Left renal cortex interstitium (tissue), 4 donors: ENCODE measurements at places on chromosomes 5 and 9. TPM values are rescaled to one million over a fixed set of nuclear protein-coding genes. Genes with fewer than 3 reads are reported as not detected.

GRCh38 chr9:7370988-7371387, 428.6 kb downstream of the DMAC1 start:
- DNase-seq: no peak

DNA sequence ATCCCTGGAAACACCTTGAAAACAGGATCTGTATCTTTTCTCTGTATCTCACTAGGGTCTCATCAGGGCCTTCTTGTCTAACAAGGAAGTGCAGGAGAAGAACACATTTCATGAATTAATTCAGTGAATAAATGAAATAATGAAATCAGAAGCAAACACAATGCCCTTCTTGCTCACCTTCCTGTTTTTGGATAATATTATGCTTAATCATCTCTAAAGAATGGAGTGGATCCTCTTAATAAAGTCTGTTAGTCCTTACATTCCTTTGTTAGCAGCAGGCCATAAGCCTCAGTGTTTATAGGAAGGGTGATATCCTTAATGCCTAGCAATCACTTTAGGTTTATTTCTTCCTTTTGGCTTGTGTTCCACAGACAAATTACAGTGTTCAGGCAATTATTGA, 837.1 kb upstream of the SEMA6A start:
- no peak for DNase-seq

DNA sequence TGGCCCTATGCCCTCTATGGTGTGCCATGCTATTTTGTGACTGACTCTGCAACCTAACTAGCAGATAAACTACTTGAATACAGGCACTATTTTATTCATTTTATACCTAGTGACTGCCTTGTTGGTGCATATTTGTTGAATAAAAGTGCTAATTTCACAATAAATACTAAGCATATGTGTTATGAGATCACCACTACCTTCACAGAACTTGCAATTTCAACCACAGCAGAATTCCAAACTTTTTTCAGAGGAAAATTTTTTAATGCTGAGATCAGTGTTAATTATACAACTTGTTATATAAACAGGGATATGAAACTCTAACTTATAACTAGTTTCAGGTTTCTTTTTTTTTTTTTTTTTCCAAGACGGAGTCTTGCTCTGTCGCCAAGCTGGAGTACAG, 94.8 kb downstream of the NR3C1 start:
- DNase-seq: no peak

DNA sequence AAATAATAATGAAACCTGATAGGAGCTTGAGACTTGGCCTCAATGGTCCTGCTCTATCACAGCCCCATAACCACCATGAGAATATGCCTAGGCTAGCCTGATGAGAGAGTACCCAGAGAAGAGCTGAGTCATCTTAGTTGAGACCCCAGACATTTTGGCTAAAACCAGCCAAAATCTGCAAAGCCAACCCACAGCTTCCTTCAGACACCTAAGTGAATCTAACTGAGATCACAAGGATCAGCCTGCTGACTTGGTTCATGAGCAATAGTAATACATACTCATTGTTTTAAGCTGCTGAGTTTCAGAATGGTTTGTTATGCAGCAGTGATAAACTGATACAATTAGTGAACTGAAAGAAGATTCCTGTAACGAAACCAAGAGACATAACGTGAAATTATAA, 473.7 kb upstream of the PTGER4 start:
- no peak for DNase-seq

DNA sequence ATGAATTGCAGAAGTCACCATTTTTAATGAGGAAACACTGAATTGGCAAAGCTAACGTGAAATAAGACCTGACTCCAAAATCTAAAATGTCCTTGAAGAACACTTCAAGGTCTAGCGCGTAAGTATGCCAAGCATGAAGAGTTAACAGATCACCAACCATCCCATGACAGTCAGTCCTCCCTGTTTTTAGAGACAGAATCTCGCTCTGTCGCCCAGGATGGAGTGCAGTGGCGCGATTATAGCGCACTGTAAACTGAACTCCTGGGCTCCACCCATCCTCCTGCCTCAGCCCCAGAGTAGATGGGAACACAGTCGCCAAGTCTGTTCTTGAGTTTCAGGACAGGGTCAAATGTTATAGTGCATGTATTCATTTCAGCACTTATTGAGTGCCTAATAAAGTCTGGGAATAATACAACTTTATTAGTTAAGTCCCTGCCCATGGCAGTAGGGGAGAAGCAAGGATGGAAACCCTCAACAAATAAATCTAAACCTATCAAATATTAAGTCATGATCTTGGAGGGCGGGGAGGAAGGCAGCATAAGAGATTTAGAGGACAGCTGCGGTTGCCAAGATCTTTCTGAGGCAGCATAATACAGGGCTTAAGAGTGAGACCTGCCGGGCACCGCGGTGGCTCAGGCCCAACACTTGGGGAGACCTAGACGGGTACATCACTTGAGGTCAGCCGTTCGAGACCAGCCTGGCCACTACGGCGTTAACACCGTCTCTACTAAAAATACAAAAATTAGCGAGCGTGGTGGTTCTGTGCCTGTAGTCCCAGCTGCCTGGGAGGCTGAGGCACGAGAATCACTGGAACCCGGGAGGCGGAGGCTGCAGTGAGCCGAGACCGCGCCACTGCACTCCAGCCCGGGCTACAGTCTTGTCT, 1.1 kb downstream of the ATPSCKMT start:
- no peak for DNase-seq

Gene MPDZ
- 47.7 TPM for polyA plus RNA-seq

GRCh38 chr9:103169798-103170197, 174.7 kb downstream of the CYLC2 start:
- DNase-seq: no peak

Gene BNC2
- 6.6 TPM for polyA plus RNA-seq

DNA sequence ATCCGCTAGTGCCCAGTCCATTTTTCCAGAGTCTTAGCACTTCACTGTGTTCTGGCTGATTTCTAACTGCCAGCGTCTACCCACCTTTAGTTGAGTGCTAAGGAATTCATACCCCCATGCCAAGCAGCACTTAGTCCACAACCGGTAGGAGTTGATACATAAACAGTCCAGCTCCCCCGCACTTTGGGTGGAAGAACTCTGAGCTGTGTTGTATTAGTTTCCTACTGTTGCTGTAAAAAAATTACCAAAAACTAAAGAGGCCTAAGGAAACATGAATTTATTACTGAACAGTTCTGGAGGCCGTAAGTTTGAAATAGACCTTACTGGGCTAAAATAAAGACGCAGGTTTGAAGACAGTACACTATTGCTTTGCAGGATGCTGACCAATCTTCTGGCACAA, 87.6 kb downstream of the SLC24A2 start:
- no peak for DNase-seq

DNA sequence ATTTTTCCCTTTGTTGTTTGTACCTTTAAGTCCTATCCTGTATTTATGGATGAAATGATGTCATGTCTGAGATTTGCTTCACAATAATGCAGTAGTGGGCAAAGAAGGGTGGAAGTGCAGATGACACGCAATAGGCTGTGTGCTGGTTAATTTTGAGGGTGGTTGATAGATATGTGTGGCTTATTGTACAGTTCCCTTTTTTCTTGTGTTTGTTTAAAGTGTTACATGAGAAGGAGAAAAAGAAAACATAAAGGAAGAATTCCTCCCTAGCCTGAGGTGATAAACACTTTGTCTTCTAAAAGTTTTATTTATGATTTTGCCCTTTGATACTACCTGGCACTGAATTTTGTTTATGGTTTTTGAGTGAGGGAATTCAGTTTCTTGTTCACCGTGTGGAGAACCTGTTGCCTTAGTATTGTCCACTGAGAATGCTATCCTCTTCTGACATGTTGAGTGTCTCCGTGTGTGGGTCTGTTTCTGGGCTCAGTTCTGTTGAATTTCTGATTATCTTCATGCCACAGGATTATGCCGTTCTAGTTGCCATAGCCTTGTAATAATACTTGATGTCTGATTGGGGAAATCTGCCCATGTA, 52.3 kb upstream of the FAM120AOS start:
- no peak for DNase-seq

Gene CCDC183
- polyA plus RNA-seq: 3.7 TPM

DNA sequence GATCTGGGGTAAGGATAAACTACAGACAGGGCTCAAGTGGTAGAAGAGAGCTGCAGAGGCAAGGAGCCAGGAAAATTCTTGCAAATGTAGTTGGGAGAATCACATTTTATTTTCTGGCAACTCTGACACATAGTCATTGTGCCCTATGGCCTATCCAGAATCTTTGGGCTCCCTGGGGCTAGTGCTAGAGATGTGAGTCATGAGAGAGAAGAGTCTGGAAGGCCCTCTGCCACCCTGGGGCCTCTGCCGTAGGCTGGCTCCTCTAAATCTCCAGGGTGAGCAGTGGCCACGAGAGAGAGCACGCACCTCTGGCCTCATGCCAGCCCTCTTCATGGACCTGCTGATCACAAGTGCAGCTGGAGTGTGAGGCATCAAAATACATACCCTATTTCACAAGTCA, 74.3 kb upstream of the SSBP2 start:
- no peak for DNase-seq

Gene GFPT2
- 5.8 TPM for polyA plus RNA-seq

Gene TAF1L
- 0.03 TPM for polyA plus RNA-seq

- no peak for DNase-seq
Observed at GRCh38 chr5:2719332-2719731, 32.1 kb downstream of the IRX2 start.

DNA sequence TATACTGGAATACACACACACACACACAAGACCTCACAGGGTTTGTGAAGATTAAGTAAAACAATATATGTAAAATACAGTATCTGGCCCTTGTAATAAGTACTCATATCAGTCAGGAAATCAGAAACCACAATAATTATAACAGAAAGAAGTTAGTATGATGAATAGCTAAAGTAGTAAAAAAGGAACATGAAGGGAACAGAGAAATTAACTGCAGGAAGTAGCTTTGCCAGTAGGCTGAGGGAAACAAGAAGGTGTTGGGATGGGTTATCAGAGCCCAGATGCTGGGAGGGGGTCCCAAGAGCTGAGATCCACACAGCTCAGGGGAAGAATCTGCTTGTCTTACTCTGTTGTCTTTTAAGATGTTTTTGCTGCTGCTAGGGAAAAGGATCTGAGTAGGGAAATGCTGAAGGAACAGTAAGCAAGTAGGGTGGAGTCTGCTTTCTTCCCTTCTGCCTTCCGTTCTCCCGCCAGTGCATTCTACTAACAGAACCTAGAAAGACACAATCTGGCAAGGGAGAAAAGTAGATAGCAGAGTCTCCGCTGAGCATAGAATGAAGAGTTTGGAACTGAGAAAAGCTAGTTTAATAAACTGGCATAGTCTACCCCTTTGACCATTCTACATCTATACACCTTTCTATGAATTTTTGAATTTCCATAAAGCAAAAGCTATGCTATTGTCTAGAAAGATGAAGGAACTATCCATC, 55.3 kb upstream of the ALDH1A1 start:
- DNase-seq: no peak

- no peak for DNase-seq
Observed at GRCh38 chr9:73152953-73153352, 1.3 kb downstream of the ANXA1 start.

DNA sequence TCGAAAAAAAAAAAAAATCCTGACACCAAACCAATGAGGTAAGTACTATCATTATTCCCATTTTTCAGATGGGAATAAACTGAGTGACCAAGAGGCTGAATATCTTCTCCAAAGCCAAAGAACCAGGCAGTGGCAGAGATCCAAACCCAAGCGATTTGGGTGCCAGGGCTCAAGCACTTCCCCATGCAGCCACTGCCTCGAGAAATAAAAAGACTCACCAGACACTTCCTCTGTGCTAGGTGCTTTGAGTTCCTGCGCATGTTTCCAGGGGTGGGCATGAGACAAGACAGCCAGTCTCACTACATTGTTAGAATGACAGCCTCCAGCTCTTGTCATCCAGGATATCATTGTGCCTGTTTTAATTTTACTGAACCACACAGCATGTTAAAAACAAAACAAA, 2.3 kb upstream of the RPL26L1 start:
- no peak for DNase-seq

- no peak for DNase-seq
Observed at GRCh38 chr5:158482125-158482524, 617.6 kb downstream of the EBF1 start.

DNA sequence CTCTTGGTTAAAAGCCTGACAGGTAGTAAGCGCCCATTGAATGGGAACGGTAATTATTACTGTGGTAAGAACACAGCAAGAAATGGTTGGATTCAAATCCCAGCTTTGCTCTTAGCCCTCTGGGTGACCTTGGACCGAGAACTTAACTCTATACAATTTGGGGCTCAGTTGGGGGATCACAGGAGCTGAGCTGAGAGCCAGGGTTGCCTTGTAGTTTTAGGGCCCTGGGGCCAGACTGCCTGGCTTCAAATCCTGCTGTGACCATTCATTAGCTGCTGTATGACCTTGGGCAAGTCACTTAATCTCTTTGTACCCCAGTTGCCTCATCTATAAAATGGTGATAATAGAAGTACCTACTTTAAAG, 87.4 kb upstream of the SH3PXD2B start:
- DNase-seq: no peak

DNA sequence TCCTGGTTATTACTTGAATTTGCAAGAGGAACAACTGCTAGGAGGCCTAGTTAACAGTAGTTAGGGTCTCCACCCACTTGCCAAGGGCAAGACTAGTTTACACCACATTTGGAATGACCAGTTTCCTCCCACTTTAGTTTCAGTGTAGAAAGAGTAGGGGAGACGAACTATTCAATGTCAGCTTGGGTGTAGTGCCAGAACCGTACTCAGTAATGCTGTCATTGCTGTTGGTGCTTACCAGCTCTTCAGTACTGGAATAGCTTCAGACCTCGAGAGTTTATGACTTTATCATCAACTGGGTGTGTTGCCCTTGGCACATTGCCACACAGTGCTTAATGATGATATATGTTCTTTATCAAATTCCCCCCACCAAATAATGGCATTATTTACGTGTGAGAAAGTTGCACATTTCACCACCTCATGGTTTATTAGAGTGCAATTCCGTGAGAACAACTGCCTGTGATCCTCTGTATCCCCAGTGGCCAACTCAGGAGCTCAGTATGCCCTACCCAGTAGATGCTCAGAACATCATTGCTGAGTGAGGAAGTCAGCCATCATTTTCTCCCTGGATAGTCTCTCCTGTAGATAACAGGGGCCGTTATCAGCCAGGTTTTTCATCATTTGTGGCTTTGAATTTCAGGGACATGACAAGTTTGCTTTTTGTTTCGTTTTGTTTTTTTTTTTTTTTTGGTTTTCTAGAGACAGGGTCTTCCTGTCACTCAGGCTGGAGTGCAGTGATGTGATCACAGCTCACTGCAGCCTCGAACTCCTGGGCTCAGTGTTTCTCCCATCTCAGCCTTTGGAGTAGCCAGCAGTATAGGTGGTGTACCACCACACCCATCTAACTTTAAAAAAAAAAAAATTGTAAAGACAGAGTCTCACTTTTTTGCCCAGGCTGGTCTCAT, 67.3 kb downstream of the DOCK8 start:
- no peak for DNase-seq

Gene SLC34A1
- 220 TPM for polyA plus RNA-seq

Gene SPEF2
- polyA plus RNA-seq: 38.2 TPM
